Activated T-helper 1 cell treated with anti-CD3 and anti-CD28 coated beads, Interleukin-12 subunit alpha, Interleukin-12 subunit beta, Interleukin-2, Interleukin-4 antibody, amounts not matched to agents 30 ng/mL and 10 ng/mL and 1 ng/mL, durations not matched to agents 14 hours and 24 hours and 36 hours (primary cell): ENCODE measurements at places on chromosomes 12 and 14. TPM values are rescaled to one million over a fixed set of nuclear protein-coding genes. Genes with fewer than 3 reads are reported as not detected.
A peak's percentile ranks its signal among the peaks of the same experiment; 100 is the strongest.

DNA sequence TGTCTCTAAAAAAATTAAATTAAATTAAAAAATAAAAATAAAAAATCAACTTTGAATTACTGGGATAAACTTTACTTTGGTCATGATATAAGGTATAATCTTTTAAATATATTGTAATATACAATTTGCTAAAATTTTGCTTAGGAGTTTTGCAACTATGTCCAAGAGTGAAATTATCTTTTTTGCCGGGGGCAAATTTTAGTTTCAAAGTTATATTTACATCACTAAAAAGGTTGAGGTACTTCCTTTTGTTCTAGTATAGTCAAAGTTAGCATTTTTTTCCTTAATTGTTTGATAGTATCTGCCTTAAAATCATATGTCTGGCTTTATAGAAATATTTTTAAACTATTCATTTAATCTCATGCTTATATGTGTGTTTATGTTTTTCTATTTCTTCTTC is 17.6 kb upstream of the OR10AD1 start:
- no peak for DNase-seq
- no peaks in the 10 kb centered on the region for H3K4me1 ChIP-seq
- no peak overlapping the region for H3K27ac ChIP-seq
- no peaks in the 10 kb centered on the region for H3K36me3 ChIP-seq

- H3K27me3 ChIP-seq = peaks cover 14% of the 10 kb centered on the region
- H3K4me3 ChIP-seq = no peak overlapping the region
Observed at GRCh38 chr12:26153421-26154154, 28.8 kb upstream of the BHLHE41 start.

GRCh38 chr12:11786638-11787365 is 137.3 kb downstream of the ETV6 start:
- no peak overlapping the region for H3K4me3 ChIP-seq
- peaks cover 68% of the 10 kb centered on the region for H3K4me1 ChIP-seq
- no peaks in the 10 kb centered on the region for H3K27me3 ChIP-seq
- no peak overlapping the region for H3K27ac ChIP-seq
- no peak for DNase-seq
- peaks cover 50% of the 10 kb centered on the region for H3K36me3 ChIP-seq

- H3K36me3 ChIP-seq = peaks cover 12% of the 10 kb centered on the region
- H3K27me3 ChIP-seq = no peaks in the 10 kb centered on the region
- H3K4me3 ChIP-seq = no peak overlapping the region
- no peak for DNase-seq
- H3K4me1 ChIP-seq = peaks cover 56% of the 10 kb centered on the region
Observed at GRCh38 chr12:92028441-92028709, 117.3 kb downstream of the BTG1 start.

- H3K4me3 ChIP-seq = no peak overlapping the region
- DNase-seq = no peak
- no peaks in the 10 kb centered on the region for H3K4me1 ChIP-seq
- no peaks in the 10 kb centered on the region for H3K27me3 ChIP-seq
- H3K36me3 ChIP-seq = no peaks in the 10 kb centered on the region
Observed at GRCh38 chr14:79551523-79551922, 659.8 kb downstream of the DIO2 start.

GRCh38 chr12:49416892-49417291 is 49.6 kb downstream of the SPATS2 start:
- no peak overlapping the region for H3K4me3 ChIP-seq
- H3K4me1 ChIP-seq = no peaks in the 10 kb centered on the region
- H3K36me3 ChIP-seq = no peaks in the 10 kb centered on the region
- no peak overlapping the region for H3K27ac ChIP-seq
- H3K27me3 ChIP-seq = no peaks in the 10 kb centered on the region
- DNase-seq = no peak

DNA sequence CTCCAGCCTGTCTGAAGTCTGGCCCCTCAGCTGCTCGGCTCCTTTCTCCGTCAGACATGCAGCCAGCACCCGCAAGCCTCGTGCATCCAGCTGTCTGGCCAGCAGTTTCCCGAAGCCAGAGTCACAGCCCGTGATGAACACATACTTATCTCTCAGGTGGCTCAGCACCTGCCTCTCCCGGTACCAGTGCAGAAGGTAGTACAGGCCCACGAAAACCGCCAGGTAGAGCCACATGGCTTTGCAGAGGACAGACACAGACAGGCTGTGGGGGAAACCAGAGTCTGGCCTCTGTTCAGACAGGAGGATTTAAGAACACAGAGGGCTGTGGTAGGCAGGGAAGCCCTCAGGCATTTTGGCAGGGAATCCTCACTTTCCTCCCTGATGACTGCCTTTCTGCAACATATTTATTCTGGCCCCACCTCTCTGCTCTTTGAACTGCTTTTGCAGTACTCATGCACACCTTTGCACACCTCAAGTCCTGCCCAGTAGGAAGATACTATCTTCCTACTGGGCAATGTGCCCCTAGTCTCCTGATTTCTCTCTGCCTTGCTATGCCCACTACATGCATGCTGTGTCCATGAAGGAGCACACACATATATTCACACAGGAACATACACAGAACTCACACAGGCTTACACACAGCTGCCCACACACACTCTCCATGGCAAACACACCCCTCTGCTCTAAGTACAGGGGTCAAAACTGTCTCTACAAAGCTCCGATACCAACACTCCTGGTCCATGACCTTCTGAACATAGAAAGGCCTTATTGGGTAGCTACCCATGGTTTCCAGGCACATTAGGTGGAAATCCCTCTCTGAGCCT is at the start of gene RDH16:
Gene RDH16, minus strand, starts transcription at position 380 of the 824 bp plus-strand sequence. Its CDS starts 146 bp downstream, at position 234.
- H3K27me3 ChIP-seq = peaks cover 11% of the 10 kb centered on the region
- DNase-seq = no peak
- H3K27ac ChIP-seq = no peak within 1 kb of the TSS
- no peaks in the 10 kb centered on the region for H3K36me3 ChIP-seq
- H3K4me3 ChIP-seq = no peak within 1 kb of the TSS

DNA sequence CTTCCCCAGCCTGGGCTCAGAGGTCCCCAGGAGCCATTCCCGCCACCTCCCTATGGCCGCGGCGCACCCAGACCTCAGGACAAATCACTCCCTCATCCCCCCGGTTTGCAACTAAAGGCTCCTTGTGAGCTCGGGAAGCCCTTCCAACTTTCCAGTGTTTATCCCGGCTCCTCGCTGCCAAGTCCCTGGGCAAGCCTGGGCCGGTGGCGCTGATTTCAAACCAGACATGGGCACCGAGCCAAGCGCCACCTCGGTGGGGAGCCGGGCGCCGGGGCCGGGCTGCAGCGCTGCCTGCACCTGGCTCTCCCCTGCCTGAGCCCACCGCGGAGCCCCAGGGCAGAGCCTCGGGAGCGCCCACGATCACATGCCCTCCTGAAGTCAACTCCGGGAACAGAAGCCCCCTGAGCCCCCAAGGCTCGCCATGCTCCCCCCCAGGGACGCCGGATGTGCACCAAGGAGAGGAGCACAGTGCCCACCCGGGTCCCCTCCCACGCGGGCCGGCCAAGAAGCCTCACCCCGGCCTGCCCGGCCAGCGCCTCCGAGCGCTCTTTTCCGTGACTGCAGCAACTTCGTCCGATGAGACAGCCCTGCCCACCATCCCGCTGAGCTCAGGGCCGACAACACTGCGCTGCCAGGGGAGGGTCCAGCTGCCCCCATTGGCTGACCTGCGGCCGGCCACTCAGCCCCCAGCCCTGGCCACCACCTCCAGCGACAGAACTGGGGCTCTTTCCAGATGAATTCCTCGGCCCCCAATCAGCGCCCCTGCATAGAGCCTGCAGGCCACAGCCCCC is 50.0 kb downstream of the NCOR2 start:
- no peak for DNase-seq
- H3K4me3 ChIP-seq = no peak overlapping the region
- H3K4me1 ChIP-seq = no peaks in the 10 kb centered on the region
- H3K36me3 ChIP-seq = peaks cover 2% of the 10 kb centered on the region
- no peaks in the 10 kb centered on the region for H3K27me3 ChIP-seq
- H3K27ac ChIP-seq = no peak overlapping the region

DNA sequence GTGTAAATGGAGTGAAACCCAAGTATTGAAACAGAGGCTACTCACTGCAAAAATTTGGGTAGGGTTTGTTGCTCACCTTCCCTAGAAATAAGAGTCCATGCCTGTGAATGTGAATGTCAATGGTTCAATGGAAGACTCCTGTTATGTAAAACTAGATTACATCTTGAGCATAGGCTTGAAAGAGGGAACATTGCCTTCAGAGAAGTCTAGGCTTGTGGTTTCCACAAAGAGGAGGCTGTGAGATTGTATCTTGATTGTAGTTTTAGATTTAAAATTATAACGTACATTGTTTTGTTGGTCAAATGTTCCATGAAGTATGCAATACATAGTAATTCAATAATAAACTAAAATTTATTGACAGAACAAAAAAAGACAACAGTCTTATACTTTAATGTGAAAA is 413.7 kb upstream of the RPL10L start:
- H3K4me1 ChIP-seq = no peaks in the 10 kb centered on the region
- H3K27ac ChIP-seq = no peak overlapping the region
- no peaks in the 10 kb centered on the region for H3K36me3 ChIP-seq
- no peak for DNase-seq
- H3K27me3 ChIP-seq = no peaks in the 10 kb centered on the region

DNA sequence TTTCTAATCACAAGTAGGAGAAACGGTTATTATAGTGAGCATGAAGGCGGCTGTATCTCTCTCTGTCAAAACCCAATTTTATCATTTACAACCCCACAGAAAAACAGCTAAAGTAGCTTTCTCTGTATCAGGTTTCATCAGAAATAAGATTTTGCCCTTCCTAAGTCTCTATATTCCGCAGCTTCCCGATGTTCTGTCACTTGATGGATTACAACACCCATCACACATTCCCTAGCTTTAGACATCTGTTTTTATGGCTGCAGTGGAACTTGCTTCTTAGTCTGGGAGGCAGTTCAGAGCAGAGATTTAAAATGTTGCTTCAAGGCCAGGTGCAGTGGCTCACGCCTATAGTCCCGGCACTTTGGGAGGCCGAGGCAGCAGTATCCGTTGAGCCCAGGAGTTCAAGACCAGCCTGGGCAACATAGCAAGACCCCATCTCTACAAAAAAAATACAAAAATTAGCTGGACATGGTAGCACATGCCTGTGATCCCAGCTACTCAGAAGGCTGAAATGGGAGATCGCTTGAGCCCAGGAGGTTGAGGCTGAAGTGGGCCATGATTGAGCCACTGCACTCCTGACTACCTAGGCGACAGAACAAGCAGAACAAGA is 27.6 kb upstream of the FOXN3 start:
- no peak overlapping the region for H3K4me3 ChIP-seq
- H3K27me3 ChIP-seq = no peaks in the 10 kb centered on the region
- H3K36me3 ChIP-seq = peaks cover 21% of the 10 kb centered on the region
- no peak for DNase-seq
- H3K27ac ChIP-seq = peak overlapping the region; percentile 63

DNA sequence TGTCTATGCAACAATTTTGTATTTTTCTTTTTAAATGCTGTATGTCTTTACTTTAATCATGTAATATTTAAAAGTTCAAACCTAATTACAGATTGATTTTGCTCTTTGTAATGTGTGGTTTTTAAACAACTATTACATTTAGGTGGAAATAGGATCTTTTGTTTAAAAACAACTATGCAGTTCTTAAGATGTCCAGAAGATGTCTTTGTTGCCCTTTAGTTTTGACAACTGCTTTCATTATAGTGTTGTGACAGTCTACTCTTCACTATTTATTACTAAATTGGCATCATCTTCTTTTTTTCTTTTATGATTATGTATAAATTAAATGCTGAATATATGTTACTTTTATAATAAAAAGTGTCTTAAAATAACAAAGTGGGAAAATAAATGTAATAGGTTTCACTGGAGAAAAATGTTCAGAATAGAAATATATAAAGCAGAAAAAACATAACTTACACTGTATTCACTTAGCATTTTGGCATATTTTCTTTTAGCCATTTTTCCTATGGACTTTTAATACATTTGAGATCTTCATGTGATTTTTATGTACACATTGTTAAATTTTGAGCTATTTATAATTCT is 27.1 kb upstream of the PCNX4 start:
- H3K27ac ChIP-seq = no peak overlapping the region
- no peak overlapping the region for H3K4me3 ChIP-seq
- peaks cover 9% of the 10 kb centered on the region for H3K27me3 ChIP-seq

GRCh38 chr12:9667403-9668160 is 1.9 kb upstream of the CLEC2D start:
- peaks cover 60% of the 10 kb centered on the region for H3K36me3 ChIP-seq
- no peak for DNase-seq
- H3K27ac ChIP-seq = peak overlapping the region; percentile 97
- H3K4me1 ChIP-seq = peaks cover 60% of the 10 kb centered on the region

DNA sequence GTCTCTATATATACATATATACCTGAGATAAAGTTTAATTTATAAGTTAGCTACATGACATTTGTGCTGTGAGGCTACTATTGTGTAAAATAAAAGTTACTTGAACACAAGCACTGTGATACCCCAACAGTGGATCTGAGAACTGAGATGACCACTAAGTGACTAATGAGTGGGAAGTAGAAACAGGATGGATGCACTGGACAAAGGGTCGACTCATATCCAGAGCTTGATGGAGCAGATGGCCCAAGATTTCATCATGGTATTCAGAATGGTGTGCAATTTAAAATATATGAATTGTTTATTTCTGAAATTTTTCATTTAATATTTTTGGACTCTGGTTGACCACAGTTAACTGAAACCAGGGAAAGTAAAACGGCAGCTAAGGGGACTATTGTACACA is 908.6 kb upstream of the MDGA2 start:
- H3K36me3 ChIP-seq = no peaks in the 10 kb centered on the region
- H3K27me3 ChIP-seq = no peaks in the 10 kb centered on the region
- no peak for DNase-seq
- no peaks in the 10 kb centered on the region for H3K4me1 ChIP-seq

GRCh38 chr14:65949711-65950516 is 536.3 kb upstream of the CCDC196 start:
- peak overlapping the region; percentile 11 for H3K4me3 ChIP-seq
- DNase-seq = no peak
- H3K4me1 ChIP-seq = peaks cover 59% of the 10 kb centered on the region

- H3K27ac ChIP-seq = no peak overlapping the region
- no peaks in the 10 kb centered on the region for H3K4me1 ChIP-seq
- H3K4me3 ChIP-seq = no peak overlapping the region
- no peaks in the 10 kb centered on the region for H3K27me3 ChIP-seq
Observed at GRCh38 chr12:99111600-99111999, 466.5 kb downstream of the APAF1 start.

DNA sequence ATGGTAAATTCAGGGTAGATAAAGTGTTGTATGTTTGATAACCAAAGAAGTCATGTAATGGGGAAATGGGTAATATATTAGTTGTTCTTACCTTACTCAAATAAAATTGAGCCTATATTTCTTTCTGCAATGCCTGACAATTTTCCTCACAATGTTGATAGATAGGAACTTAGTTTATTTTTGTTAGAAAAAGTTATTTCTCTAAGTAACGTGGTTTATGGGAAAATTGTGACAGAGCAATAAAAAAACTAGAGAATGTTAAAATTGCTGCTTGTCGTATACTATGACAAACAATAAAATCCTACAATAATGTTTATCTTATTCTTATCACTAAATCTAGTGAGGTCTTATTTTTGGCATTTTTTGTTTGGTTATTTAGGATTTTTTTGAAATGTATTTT is 534.1 kb downstream of the TMTC2 start:
- no peak overlapping the region for H3K27ac ChIP-seq
- no peaks in the 10 kb centered on the region for H3K4me1 ChIP-seq
- H3K36me3 ChIP-seq = no peaks in the 10 kb centered on the region
- H3K27me3 ChIP-seq = no peaks in the 10 kb centered on the region

- H3K36me3 ChIP-seq = no peaks in the 10 kb centered on the region
- H3K27ac ChIP-seq = no peak overlapping the region
- no peaks in the 10 kb centered on the region for H3K4me1 ChIP-seq
Observed at GRCh38 chr12:29612912-29613311, 115.4 kb upstream of the OVCH1 start.

Gene DDN
- 0.78 and 1.1 TPM in 2 replicates for total RNA-seq

Gene LALBA
- total RNA-seq = not detected in 2 replicates

Gene GZMH
- 35.7 and 35.9 TPM in 2 replicates for total RNA-seq

Gene PRB2
- total RNA-seq = not detected in 2 replicates

Gene ALG10B
- total RNA-seq = 11.8 and 15.9 TPM in 2 replicates
